ENCODE measurements at places on chromosomes 5 and 9.

DNA sequence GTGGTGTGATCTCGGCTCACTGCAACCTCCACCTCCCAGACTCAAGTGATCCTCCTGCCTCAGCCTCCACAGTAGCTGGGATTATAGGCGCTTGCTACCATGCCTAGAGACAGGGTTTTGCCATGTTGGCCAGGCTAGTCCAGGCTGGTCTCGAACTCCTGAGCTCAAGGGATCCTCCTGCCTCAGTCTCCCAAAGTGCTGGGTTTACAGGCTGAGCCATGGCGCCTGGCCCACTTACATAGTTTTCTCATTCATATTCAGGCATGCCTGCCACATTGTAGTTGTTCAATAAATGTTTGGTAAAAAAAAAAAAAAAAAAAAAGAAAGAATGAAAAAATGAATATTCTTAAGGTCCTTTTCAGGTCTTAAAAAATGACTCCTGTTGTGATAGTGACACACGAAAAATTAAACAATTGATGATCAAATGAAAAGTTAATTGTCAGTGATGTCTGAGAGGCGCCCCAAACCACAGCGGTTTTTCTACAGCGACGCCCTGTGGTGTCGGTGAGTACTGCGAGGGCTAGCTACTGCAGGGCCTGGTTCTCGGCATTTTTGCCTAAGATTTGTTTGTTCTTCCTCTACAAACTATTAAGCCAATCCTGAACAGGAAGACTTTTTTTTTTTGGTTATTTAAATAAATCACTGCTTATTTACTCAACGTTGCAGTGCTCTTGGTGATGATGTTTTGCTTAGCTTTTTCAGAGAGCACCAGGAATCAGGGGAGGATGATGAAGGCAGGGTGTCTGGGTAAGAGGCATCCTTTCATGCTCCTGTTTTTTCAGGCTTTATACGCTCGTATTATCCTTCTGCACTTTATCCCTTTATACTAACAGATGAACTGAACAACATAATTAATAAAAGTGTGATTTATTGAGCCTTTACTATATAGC is 67.0 kb upstream of the DPYSL3 start:
- no peak for DNase-seq

- DNase-seq: no peak
Observed at GRCh38 chr9:8616414-8616813, 816.8 kb upstream of the DMAC1 start.

GRCh38 chr5:141382469-141383294 is at the start of gene PCDHGA7:
TSS of gene PCDHGA7 (plus strand) at chr5:141382742. CDS start at chr5:141382900, 158 bp downstream.
- DNase-seq: no peak

DNA sequence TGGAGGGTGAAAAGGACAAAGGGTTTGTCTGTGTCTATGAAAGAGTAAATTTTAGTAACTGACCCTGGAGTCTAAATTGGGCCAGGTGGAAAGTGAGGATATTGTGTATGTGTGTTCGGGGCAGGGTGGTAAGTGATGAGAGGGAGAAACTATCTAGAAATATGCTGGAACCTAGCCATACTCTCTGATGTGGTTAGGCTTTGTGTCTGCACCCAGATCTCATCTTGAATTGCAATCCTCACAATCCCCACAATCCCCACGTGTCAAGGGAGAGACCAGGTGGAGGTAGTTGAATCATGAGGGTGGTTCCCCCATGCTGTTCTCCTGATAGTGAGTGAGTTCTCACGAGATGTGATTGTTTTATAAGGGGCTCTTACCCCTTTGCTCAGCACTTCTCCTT is 60.6 kb downstream of the COMMD10 start:
- DNase-seq: no peak

DNA sequence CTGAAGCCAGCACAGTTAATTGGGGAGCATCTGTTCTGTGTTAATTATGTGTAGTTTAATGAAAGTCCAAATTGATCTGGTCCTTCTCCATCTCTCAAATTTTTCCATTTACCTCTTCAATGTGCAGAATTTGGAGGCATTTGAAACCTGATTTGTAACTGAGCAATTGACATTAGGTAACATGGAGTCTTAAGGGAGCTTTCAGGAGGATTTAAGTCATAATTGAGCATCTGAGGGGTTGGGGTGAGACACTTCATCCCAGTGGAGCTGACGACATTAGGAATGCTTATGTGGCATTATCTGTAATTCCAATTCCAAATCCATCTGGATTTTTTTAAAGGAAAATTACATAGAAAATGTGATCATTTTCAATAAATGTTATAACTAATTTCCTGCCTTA is 1015.9 kb downstream of the TLE1 start:
- DNase-seq: no peak

- DNase-seq: no peak
Observed at GRCh38 chr5:98108497-98108896, 665.0 kb upstream of the RGMB start.

GRCh38 chr5:68949256-68949655 is 144.6 kb upstream of the SLC30A5 start:
- no peak for DNase-seq

- DNase-seq: no peak
Observed at GRCh38 chr5:170097934-170098333, 7.8 kb upstream of the FOXI1 start.

Measured in forelimb muscle (tissue), 1 donor.